H54 (cell line): ENCODE measurements at places on chromosomes 2 and 18.

DNA sequence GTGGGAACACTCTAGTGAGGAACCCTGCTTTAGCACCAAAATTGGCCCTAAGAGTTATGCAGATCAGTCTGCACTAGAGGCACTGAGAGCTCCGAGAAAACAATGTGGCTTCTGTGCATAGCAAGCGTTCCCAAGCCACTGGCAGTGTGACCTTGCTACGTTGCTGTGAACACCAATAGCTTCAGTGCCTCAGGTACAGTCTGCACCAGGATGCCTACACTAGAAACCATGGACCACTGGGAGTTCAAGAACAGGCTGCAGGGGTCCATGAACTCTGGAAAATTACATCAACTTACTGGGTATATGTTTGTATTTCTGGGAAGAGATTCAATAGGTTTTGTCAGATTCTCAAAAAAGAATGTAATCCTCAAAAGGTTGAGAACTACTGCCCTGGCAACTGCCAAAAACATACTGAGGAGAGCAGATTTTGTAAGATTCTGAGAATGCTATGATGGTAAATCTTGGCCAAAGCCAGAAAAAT lies 18.3 kb upstream of the SP3 start:
- DNase-seq = no peak

GRCh38 chr2:232479341-232480200 lies 8.1 kb downstream of the ECEL1 start:
- DNase-seq = no peak

DNA sequence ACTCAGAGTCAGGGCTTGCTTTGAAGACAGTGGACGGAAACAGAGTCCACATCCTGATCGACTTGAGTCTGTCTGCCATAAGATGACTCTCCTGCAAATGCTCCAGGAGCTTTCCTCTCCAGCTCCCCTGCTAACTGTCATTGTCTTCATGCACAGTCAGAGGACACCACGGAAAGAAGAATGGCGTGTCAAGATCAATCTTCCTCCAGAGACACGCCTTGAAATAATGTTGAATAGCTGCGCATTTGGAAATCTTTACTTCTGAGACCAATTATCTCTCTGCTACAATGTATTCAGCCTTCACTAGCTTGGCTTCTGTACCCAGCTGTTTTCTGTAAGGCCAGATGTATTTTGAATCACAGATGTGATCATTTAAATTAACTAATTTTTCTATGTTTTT lies 457.2 kb downstream of the CDH2 start:
- no peak for DNase-seq

GRCh38 chr2:136628490-136628889 lies 136.9 kb upstream of the THSD7B start:
- DNase-seq = no peak

DNA sequence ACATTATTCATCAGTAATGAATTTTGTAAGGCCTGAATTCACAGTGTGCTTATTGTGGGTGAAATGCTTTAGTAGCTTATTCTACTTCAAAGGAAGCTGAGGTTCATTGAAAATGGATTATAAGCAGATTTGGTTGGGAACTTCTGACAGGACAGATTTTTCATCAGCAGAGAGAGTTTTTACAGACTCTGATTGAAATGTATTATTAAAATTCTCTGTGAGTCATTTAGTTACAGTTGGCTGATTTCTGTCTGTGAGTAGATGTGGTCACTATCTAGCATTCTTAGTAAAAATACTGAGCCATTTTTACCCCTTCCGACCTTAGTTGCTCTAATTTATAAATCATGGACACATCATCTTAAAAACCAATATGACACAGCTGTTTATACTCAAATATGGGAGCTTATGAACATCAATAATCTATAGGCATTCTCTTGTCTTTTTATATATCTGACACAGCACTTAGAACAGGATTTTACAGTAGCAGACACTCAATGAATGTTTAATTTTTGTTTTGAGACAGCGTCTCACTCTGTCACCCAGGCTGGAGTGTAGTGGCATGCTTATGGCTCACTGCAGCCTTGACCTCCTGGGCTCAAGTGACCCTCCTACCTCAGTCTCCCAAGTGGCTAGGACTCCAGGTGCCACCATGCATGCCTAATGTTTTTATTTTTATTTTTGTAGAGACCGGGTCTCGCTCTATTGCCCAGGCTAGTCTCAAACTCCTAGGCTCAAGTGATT lies 239.6 kb downstream of the BABAM2 start:
- no peak for DNase-seq

GRCh38 chr18:9285604-9286003 lies 49.0 kb upstream of the TWSG1 start:
- DNase-seq = no peak

DNA sequence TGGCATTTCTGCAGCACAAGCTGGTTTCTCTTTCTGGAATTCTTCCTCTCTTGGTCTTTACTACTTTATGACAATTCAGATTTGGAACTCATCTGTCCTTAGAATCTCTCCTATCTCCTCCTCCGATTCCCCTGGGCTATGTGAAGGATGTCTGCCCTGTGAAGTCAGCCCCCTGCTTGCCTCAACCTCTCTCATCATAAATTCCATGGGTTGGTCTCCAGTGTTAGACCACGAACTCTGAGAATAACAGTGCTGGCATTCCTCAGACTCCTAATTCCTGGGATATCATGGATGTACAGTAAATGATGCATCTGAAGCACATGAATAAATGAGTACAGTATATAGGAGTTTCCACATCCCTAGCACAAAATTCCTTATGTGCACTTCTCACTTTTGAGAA lies 21.0 kb upstream of the CYRIA start:
- no peak for DNase-seq

DNA sequence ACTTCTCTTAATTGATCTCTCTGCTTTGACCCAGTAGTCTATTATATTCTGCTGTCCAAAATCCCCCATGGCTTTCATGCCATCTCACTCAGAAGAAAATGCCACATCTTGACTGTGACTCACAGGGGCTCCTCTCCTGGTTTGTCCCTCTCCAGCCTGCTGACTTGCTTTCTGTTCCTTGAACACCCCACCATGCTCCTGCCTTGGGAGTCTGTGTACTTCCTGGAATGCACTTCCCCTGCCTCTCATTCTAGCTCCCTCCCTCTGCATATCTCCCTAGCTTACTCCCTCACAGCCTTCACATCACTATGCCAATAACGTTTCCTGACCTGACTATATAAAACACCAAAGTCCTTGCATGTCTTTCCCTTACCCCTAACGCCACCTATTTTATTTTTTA lies 167.2 kb downstream of the TRIB2 start:
- no peak for DNase-seq

GRCh38 chr2:171814883-171815282 lies 79.2 kb downstream of the SLC25A12 start:
- DNase-seq = no peak

DNA sequence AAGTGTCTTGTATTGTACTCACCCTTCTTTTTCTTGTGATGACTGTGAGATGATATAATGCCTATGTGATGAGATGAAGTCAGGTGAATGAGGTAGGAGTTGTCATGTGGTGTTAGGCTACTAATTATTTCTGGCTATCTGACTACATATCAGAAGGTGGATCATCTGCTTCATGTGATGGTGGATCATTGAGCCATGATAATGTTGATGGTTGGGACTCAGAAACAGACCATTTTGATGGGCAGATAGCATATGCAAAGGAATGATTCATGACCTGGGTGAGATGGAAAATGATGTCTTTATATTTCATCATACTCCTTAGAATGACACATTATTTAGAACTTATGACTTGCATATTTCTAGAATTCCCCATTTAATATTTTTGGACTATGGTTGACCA lies 19.5 kb downstream of the ANKRD30B start:
- no peak for DNase-seq

DNA sequence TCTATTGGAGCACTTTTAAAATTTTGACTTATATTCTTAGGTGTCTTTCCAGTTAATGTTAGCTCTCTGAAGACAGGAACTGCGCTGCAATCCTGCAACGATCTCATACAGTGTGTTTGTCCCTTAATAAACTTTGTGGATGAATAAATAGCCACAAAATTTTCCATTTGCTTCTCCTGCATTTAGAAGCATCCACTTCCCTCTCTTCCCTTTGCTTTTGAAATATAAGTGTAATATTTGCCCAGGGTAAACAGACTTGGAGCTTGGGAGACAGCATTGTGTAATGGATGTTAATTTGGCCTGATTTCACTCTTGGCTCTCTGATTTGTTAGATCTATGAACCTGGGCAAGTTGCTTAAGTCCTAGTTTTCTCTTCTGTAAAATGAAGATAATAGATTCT lies 58.2 kb upstream of the CD28 start:
- DNase-seq = no peak

DNA sequence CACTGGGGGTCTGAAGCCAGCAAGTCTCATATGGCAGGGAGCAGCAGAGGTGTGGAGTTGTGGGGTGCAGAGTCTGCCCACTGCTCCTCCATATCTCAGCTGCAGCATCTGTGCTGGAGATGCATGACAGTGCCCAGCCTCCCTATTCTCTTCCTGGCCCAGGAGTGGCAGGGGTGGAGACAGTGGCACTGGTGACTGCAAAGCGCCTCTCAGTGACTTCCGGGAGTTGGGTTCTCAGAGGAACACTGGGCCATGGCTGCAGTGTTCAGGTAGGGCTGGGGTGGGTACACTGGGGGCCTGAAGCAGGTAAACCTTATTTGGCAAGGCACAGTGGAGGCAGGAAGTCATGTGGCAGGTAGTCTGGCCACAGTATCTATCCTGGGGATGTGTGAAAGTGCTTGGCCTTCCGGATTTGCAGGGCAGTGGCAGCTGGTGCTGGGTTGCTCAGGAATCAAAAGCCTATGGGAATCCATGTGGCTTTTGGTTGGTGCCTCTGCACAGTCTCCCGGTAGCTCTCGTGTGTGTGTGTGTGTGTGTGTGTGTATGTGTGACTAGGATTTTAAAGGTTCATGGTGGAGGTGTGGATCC lies 60.3 kb upstream of the THUMPD2 start:
- no peak for DNase-seq

DNA sequence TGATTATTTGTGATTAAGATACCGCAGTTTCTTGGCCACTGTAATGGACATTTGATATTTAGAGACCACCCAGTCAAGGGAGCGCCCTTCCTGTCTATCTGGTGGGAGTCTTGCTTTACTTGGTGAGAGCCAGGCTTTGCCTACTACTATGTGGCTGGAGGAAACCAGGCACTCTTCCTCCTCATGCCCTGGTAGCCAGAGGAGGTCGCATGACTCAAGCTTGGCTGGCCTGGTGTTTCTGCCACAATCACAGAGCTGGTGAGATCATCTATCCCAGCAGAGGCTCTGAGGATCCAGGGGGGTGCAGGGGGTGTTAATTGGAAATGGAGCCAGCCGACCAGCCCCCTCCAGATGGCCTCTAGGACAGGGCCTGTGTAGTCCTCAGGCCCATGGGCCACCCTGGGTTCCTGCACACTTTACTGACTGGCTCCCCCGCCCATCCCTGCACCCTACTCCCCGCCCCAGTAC lies 46.8 kb upstream of the BIN1 start:
- DNase-seq = peak; percentile 92

- no peak for DNase-seq
Observed at GRCh38 chr18:12960395-12960794, 12.6 kb downstream of the SEH1L start.

GRCh38 chr18:67428805-67429204 lies 87.7 kb downstream of the DSEL start:
- no peak for DNase-seq

- DNase-seq = peak; percentile 53
Observed at GRCh38 chr2:99880148-99880963, 262.0 kb downstream of the AFF3 start.

DNA sequence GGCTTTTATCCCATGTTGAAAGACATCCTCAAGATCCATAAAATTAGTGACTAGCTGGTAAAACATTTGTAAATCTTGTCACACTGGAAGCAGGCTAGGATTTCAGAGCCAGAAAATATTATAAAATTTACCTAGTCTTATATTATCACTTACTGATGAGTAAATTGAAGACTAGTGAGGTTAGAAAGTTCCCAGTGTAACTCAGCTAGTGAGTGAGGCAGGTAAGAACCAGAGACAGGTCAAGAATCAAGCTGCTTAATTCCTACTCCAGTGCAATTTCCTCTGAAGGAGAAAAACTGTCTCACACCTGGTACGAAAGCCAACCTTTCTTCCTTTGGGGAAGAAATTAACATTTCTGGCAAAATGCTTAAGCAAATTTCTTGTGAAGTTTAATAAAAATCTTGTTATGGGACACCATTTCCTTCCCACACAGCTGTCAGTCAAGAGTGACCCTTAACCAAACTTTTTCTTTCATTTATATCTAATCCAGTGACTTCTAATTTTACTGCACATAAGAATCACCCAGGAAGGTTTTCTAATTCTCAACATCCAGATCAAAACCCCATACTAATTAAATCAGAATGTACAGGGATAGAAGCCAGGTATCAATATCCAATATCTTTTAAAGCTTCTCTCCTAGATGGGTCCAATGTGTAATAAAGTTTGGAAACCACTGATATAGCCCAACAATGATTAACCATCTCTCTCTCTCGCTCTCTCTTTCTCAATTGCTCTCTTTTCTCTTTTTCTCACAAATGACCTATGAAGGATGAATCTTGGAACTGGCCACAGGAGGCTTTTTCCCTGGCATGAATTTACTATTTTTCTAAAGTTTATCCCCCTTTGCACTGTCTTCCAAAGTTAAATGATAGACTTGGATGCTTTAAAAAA lies 264.3 kb upstream of the SLC39A10 start:
- no peak for DNase-seq

DNA sequence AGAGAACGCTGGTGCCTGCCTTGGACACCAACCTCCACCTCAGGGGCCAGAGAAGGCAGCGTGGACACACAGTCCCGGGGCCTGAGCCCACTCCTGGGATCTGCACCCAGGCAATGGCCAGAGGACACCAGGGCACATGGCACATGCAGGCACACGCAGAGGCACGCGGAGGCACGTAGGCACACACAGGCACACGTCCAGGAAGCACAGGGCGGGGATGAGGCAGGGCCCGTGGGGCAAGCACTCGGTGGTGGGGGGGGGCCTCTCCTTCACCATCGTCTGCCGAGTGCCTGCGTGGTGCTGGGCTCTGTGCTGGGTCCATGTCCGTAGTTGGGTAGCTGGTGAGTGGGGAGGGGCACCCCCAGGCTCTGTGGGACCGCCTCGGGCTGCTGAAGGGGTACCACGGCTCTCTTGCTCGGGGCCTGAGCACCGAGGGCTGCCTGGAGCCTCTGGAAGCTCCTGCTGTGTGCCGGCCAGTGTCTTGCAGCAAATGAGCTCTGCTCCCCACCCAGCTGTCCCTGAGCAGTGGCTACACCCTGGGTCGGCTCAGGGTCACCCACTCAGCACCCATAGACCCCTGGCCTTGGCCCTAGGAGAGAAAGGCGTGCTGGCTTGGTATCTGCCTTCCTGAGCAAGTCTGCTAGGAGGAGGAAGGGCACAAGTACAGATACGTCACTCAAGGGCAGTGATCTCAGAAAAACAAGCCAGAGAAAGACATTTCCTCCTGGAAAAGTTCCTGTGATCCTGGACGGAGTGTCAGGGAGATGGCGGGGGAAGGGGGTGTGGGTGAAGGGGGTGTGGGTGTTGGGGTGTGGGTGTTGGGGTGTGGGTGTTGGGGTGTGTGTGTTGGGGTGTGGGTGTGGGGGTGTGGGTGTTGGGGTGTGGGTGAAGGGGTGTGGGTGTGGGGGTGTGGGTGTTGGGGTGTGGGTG lies 26.4 kb downstream of the RTP5 start:
- no peak for DNase-seq
